ENCODE measurements at places on chromosomes 4 and X.
A peak's percentile ranks its signal among the peaks of the same experiment; 100 is the strongest.

DNA sequence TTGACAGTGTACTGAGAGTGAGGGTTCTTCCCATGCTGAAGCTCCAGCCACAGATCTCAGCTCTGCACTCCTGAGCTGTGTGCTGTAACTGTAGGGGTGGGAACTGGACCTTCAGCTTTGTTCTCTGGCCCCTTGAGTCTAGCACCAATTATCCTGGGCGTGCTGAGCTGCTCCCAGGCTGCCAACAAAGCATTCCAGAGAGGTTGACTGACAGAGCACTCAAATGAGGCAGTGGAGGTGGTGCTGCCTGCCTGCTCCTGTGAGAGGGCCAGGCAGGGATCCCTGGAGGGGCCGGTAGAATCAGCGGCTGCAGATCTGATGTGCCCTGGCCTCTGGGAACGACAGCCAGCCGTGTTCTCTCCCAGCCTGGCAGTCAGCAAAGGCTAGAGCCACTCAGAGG is 375.7 kb upstream of the AADAT start:
- DNase-seq = no peak

DNA sequence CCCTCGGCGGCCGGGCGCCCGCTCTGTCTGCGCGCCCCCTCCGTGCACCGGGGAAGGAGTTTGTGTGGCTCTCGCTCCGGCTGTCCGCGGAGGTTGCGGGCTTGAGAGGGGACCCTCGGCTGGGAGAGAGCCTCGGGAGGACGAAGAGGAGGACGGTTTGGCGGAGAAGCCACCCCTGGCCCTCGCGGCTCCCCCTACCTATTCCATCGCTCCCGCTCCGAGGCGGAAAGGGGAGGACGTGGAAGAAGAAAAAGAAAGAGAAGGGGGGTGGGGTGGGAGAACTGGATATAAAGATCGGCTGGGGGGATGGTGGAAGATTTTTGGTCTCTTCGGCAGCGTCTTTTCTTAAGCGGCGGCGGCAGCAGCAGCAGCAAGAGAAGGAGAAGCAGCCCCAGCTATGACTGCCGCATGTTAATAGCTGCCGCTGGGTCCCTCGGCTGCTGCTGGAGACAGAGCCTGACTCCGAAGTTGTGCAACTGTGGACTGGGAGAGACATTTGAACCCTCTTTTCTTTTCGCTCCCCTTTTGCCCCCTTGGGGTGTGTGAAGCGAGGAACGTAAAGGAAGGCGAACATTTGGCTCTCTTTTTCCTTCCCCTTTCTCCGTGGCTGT is 895 bp downstream of the ADGRL3 start:
- no peak for DNase-seq

DNA sequence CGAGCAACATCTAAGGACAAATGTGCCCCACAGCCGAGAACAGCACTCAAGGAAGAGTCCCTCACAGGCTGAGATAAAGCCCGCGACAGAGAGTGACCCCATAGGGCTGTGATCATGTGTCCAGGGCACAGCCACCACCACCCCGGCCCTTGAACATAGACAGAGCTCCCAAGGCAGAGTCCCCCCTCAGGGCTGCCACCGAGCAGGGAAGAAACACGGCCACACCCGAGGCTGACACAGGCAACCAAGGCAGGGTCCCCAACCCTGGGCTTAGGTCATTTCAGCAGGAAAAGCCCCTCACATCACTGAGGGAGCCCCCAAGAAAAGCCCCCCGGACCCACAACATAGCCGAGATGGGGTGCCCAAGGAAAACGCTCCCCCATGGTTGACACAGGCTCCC is 463 bp downstream of the CT45A10 start:
- DNase-seq = no peak

DNA sequence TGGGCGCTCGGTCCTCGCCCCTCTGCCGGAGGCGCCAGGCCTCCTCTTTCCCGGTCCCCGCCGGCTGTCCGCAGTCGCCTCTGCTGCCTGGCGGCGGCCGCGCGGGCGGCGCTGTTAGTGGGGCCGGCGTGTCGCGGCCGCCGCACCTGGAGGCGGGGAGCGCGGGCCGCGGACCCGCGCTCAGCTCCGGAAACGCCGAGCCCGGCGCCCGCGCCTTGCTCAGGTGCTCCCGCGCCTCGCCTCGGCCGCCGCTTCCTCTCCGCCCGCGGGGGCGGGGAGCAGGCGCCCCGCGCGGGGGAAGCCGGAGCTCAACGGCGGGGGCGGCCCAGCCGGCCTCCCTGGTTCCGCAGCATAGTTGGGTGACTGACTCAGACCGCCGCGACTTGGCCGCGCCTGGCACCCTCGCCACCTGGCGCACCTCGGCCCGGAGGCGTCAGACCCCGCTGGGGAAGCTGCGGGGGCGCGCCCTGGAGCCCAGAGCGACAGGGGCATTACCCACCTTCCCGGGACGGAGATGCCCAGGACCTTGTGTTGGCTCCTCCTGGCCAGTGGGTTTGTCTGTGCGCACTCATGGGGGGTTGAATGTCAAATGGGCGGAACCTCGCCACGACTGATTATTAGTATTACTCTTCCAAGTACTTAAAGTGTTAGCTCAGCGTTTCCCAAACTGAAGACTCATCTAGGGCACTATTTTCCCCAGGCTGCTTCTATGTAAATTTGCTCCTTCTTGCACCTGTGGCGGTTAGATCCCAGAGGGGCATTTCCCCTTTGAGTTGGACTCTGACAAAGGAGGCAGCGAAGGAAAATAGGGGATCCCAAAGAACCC is at the start of gene ARAP2:
TSS of gene ARAP2 (minus strand) at position 258 of the 826 bp plus-strand sequence. CDS start 15,028 bp downstream, outside the sequence.
- no peak for DNase-seq

DNA sequence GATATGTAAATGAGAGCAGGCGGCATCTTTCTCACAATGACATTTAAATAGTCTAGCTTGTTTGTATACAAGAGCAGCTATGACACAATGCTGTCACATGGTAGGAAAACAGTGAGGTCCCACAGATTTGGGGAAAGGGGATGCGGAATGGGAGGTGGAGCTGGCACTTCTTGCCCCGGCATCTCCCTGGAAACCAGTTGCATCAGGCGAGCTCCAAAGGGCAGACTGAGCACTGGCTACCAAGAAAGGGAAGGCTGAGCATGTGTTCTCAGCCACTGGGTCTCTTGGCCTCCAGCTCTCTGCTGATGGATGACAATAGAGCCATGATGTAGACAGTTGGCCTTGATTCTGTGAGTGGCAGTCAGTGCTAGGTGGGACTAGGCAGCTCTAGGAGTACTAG is 109.0 kb downstream of the UCHL1 start:
- no peak for DNase-seq

DNA sequence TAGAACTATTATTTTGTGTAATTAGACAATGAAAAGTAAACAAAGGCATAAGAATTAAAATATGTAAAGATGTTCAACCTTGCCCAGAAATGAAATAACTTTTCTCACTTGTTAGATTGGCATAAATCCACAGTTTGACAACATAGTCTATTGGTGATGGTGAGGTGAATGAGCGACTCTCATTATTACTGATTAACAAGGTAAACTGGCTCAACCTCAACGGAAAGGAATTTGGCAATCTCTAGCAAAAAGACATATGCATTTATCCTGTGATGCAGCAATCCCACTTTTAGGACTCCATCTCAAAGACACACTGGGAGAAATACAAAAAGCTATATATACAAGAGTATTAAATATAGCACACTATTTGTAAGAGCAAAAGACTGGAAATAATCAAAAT is 22.3 kb downstream of the UBA6 start:
- no peak for DNase-seq

DNA sequence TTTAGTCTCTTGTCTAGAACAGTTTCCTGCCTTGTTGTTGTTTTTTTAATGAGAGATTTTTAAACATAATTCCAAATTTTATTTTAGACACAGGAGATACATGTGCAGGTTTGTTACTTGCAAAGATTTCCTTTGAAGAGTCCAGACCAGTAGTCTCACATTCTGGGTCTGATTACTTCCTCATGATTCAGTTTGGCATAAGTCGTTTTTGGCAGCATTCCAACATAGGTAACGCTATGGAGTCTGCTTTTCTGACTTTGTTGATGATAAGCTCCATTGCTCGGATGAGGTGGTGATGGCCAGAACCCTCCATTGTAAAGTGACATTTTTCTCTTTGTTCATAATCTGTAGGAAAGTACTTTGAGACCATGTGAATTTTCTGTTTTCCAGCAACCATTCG is 74.7 kb downstream of the CLCN4 start:
- no peak for DNase-seq

- DNase-seq = no peak
Measured at GRCh38 chr4:4980621-4981230, 38.5 kb downstream of the CYTL1 start.

DNA sequence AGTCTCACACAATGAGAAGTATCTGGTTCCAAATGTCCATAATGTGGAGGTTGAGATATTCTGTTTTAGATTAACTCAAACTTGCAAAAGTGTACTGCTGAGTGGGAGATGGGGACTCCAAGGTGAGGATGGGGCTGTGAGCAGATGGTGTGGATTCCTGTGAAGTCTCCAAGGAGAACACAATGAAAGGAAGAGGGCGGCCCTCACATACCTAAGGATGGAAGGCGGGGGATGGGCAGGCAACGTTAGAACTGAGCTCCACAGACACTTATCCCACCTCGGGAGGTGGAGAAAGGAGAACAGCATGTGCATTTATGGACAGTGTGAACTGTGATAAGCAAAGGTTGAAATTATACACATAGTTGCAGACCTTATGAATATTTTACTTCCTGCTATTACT is 9.9 kb upstream of the SPATA4 start:
- no peak for DNase-seq

GRCh38 chr4:87150498-87151261 is 69.7 kb downstream of the KLHL8 start:
- peak; percentile 69 for DNase-seq

- no peak for DNase-seq
Measured at GRCh38 chr4:109506890-109507289, 53.2 kb upstream of the MCUB start.

- DNase-seq = no peak
Measured at GRCh38 chr4:61723492-61723891, 523.4 kb downstream of the ADGRL3 start.

DNA sequence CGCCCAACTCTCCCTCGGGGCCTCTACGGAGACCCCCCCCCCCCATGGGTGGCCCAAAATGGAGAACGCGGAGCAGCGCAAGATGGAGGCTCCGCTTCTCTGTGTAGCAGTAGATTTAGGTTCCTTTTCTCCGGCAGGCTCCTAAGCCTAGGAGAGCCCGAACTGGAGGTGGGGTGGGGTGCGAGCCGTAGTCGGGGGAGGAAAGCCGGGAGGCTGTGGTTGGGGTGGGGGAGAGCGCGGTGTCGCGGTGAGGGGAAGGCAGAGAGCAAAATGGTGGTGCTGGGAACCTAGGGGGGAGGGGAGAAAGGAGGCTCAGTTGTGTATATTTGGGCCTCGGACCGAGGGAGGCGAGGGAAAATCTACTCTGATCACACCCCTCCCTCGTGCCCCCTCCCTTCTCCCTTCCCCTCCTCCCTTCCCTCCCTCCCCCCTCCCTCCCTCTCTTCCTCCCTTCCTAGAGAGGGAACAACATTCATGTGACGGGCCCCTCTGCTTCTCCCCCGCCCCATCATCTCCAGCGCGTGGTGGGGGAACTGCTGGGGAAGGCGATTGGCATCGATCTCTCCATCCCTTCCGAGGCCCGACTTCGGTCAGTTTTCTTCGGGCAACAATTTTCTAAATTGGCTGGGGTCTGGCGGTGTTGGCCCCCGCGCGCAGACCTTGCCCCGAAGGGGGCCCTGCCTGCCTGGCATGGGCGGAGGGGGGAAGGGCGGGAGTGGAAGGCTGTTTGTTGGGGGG is at the start of gene STAG2:
TSS of gene STAG2 (plus strand) at position 439 of the 738 bp plus-strand sequence. CDS start 60,922 bp downstream, outside the sequence.
- peak; percentile 86 for DNase-seq

DNA sequence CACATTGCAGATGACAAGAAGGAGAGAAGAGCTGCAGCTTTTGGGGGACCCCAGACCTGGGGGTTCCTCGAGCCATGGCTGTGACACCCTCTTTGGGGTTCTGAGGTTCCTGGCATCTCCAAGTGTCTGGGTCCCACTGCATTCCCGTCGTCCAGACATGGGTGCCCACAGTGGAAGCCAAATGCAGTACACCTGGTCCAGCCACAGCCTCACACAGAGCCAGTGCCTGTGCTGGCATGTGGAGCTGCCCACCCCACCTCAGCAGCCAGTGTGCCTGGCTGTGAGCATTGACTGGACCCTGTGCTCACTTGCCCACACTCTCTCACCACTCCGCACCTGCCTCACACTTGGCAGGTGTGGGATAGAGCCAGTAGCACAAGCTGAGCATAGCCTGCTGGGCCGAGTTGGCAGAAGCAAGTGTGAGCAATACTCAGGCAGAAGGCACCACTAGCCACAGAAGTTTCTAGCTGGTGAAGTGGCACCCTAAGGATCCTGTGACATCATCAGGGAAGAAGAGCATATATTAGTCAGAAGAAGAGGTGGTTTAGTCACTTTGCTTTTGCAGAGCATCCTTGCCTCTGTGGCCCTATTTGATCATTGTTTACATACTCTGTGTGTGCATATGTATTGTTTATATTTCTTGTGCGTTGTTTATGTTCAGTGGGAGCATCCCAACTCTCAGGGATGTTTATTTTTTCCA is 65.0 kb upstream of the MAGEB2 start:
- no peak for DNase-seq
